Stimulated activated CD4-positive, alpha-beta T cell treated with anti-CD3 and anti-CD28 coated beads, TNF-alpha, amount 100 ng/mL, for 48 hours (primary cell): ENCODE measurements at places on chromosomes 5 and 9.

DNA sequence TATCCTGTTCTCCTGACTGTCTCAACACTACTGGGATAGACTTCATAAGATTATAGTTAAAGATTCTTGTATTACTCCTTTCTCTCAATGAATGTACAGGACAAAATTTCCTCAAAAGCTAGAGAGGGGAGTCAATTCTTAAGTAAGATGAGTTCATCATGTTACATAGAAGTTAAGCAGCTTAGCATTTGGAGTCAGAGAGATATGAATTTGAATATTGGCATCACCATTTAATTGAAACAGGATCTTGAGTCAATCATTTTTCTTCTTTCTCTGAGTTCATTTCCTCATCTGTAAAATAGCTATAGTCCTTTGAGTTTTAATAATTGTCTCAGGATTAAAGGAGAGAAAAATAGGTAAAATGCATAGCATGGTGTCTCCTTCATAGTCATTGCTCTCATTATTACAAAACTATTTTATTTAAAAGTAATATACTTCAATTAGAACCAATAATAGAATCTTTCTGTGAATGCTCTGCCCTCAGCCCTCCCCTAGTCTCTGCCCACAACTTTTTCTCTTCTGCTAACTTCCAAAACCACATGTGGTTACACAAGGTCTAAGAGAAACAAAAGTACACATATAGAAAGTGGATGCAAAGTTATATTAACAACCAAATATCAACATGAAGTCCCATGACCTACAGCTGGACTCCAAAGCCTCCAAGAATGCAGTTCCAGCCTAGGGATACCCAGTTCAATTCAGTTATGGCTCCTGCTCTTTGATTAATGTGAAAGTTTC is 265.6 kb downstream of the TLE1 start:
- DNase-seq = no peak

DNA sequence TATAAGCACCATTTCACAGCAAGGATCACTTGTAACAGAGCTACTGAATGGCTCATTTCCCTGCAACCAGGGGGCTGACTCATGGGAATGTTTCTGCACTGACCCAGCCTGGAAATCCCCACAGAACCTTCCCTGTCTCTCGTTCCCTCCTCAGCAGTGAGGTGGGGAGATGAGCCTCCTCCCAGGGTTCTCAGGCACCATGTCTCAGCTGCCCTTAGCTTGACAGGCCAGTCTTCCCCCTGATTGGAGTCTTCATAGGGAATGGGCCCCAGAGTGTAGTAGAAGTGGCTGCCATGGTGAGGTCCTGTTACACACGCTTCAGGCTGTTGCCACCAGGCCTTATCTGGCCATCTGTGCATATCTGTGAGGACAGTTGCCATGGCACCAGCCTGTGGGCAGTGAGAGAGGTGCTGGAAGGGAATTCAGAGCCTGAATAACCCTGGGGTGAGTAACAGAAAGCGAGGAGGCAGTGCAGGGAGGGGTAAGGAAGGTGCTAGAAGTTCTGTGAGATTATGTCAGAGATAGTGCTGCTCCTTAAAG is 324.4 kb downstream of the ENC1 start:
- no peak for DNase-seq

DNA sequence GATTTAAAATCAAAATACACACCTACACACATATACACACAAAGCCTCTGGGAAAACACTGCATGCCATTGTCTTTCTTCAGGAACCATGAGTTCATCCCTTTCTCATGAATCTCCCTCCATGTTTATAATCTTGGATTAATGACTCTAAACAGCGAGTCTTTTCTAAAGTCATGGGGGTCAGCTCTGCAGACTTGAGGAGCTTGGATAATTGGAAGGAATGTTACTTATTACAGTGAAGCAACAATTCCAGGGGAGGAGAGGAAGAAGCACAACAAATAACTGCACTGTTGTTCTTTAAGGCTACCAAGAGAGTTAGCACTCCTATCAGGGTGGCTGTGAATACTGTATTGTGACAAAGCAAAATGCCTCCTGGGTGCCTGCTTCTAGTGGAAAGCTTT is 444.7 kb downstream of the ANXA1 start:
- DNase-seq = no peak

DNA sequence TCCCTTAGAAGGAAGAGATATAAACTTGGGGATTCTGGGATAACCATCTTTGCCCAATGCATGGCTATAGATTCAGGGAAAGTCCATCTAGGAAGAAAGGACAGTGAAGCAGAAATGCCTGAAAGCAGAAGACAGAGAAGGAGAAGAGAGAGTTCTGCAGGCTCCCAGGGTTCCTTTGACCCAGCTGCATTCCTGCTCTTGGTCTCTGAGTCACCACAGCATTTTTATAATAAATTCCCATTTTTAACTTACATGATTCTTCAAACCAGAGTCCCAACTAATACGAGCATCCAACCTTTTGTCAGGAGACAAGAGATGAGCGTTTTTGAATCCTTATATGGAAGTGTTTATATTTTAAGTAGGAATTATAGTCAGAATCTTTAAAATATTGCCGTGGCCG is 12.0 kb upstream of the AOPEP start:
- DNase-seq = no peak

- DNase-seq = no peak
These were observed 191.0 kb downstream of the TARS1 start for GRCh38 chr5:33631786-33632185.

- no peak for DNase-seq
These were observed 147.2 kb upstream of the EFNA5 start for GRCh38 chr5:107817951-107818350.

- DNase-seq = no peak
These were observed 21.0 kb downstream of the GLRX start for GRCh38 chr5:95801532-95801931.

DNA sequence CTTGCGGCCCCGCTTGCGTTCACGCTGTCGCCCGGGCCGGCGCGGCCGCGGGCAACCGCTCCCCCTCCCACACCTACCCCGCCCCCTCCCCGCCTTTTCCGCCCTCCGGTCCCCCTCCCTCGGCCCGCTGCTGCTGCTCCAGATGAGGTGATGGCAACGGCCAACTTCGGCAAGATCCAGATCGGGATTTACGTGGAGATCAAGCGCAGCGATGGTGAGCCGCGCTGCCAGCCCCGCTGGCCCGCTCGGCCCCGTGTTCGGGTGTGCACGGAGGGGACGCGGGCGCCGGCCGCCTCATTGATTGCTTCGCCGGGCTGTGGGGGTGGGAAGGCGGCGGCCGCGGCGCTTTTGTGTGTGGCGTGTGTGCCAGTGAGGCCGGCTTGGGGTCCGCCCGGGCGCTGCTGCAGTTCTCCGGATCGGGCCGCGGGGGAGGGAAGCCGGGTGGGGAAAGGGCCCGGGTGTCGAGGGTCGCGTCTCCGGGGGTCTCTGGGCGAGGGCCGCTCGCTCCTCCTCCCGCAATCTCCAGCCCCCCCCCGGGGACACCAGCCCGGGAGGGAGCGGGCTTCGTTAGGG is 403 bp downstream of the KIF2A start:
- DNase-seq = no peak

DNA sequence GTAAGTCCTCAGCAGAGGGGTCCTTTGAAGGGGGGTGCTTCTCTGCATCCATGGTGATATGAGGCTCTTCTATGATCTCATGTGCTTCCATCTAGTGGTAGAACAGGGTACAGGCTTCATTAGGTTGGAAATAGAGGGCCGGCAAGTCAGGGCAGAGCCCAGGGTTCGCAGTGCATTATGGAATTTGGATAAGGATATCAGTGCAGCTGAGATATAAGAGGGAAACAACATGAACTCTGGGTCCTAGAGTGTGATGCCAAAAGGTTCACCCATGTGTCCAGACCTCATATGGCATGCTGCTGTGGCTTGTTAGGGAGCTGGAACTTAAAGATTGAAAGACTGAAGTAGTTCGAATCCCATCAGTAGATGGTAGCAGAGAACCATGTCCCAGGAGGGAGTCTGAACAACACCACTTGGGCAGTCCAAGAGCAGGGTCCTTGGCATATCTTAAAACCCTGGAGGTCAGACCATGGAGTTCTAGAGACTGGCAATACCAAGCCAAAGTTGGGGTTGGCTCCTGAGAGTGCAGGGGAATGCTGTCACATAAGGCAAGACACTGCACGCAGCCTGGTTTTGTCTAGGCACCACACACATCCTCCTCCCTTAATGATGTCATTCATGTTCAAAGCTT is 2.3 kb downstream of the FAM221B start:
- DNase-seq = no peak

DNA sequence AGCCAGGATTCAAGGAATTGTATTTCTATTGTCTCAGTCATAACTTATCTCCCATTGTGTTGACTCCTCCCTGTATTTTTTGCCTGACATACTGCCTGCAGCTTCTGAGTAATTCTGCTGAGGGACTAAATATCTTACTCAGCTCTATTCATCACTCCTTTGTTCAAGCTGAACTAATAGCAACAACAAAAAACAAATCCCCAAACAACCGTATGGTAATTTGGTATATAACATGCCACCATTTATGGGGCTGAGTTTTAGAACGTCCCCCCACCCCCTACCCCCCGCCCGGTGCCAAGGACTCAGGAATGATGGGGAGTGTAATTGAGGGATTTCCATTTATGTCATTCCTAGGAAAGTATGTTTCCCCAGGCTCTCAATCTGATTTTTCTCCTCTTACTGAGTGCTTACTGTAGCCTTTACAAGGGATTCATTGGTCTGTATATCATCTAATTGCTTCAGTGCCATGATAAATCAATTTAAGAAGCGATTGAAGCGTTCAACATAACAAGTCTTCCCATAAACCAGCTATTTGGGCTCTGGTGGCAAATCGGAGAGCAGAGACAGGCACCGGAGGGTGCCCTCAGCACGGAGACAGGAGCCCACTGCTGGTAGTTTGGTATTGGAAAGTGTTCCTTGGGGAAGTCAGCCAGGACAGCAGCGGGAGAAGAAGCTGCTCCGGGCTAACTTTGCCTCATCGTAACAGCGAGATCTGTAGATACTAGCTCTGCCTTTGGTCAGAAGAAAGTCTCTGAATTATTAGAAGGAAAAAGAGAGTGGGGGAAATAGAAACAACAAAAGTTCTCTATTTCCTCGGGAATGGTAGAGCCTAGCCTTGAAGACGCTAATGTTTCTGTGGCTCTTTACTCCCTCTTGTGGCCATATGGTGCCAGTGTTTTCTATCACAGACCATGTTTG is 40.7 kb upstream of the HSD17B4 start:
- no peak for DNase-seq

- DNase-seq = no peak
These were observed 3.5 kb upstream of the EXOSC3 start for GRCh38 chr9:37788332-37788731.

DNA sequence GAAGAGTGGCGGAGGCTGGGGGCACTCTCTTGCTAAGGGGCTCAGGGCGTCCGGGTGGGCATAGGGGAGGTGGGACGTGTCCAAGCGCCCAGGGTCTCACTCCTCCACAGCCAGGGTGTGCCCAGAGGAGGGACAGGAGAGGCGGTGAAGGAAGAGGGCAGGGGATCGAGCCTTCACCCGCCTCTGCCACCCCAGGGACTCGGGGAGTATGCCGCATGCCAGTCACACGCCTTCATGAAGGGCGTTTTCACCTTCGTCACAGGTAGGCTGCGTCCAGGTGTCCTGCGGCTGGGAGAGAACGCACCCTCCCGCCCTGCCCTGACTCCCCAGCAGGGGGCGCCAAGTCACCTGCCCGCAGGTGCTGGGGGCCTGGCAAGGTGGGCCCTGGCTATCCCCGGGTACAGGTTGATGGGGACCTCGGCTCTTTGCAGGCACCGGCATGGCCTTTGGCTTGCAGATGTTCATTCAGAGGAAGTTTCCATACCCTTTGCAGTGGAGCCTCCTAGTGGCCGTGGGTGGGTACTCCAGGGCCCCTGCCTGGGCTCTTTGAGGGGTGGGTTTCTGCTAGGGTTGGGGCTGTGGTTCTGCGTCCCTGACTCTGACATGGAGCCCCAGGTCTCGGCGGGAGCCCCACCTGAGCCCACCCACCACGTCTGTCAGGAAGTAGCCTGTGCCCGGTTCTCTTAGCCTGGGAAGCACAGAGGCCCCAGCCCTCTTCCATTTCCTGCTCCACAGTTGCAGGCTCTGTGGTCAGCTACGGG is 552 bp downstream of the TMEM141 start:
- DNase-seq = peak; percentile 57

GRCh38 chr5:154296525-154297159 is 106.1 kb downstream of the GALNT10 start:
- DNase-seq = no peak

GRCh38 chr5:113187906-113188305 is 211.3 kb downstream of the DCP2 start:
- no peak for DNase-seq

GRCh38 chr5:157924931-157925729 is 66.2 kb upstream of the CLINT1 start:
- DNase-seq = no peak

DNA sequence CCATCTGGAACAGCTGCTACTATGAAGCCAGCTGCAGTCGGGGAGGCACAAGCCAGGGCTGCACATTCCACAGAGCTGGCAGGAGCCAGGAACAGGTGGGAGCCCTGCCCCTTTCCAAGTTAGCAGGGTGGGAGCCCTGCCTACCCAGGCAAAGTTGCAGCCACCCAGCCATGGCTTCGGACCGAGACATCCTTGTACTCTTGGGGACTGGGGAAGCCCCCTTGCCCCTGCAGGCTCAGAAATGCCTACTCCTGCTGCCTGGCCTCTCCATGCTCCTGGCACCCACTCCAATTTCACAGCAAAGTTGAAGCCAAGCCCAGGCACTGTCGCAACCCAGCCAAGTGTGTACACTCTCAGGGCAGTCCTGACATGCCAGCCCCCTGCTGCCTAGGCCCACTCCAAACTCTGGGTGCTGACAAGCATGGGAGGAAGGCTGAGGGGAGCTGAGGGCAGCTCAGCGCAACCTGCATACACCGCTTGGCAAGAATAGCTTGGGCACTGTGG is 165.1 kb downstream of the RNF180 start:
- DNase-seq = no peak

DNA sequence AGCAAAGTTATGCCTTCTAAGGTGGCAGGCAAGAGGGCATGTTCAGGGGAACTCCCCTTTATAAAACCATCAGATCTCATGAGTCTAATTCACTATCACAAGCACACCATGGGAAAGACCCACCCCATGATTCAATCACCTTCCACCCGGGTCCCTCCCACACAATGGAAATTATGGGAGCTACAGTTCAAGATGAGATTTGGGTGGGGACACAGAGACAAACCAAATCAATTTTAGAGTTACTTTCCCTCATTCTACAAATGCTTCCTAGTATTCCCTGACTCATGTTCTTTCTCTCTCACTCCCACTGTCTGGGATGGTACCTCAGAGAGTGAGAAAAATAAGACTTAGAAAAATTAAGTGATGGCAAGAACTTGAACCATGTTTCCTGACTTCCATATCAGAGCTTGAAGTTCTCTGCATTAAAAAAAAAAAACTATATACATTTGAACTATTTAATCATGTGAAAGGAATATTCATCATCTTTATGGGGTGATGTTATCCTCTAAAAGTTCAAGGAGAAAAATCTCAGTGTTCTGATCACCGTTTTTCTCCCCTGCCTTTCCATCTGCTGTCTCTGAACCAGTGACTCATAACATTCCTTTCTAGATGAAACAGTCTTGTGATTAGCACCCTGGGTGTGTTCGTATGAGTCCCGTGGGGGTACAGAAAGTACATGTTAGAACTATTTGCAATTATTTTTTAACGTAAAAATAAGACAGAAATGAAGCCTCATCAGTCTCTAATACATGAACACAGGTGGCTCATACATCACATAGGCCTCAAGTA is 282.9 kb downstream of the SLF1 start:
- DNase-seq = no peak

- no peak for DNase-seq
These were observed 205.0 kb upstream of the ZNF462 start for GRCh38 chr9:106657926-106658325.
